ENCODE measurements at places on chromosomes 7 and 10.

GRCh38 chr7:20828947-20829346 lies 42.3 kb upstream of the SP8 start:
- DNase-seq, result no peak

DNA sequence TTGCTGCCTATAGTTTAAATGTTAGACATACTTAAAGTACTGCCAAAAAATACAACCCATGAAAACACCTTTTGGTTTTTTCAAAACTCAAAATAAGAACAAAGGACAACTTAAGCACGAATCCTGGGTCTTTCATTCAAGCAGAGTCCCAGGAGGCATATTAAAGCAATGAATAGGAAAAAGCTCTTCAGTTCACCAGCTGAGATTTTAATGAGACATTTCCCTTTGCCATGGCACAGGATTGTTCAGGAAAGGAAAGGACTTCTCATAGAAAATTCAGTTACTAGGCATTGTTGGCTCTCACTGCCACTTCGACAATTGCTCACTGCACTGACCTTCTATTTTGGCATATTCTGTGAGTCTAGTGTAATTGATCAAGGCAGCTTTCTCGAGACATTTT lies 133.5 kb upstream of the FEZF1 start:
- no peak for DNase-seq

DNA sequence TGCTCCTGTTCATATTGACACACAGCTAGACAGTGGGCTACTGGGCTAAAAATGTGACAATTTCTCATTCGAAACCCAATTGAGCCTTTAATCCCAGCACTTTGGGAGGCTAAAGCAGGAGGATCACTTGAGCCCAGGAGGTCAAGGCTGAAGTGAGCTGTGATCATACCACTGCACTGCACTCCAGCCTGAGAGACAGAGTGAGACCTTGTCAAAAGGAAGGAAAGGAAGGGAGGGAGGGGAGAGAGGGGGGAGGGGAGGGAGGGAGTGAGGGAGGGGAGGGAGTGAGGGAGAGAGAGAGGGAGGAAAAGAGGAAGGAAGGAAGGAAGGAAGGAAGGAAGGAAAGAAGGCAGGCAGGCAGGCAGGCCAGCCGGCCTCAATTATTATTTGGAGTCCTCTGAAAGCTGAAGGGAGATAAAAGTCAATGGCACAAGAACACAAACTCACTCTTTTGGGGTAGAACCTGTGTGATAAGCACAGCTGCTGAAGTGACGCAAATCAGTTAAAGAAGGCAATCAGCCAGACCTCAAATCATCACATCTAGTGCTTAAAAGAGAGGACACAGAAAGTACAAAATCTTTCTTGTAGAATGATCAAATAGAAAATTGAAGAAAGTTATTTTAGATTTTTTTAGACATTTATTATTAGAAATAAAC lies 98.1 kb downstream of the CCDC71L start:
- no peak for DNase-seq

DNA sequence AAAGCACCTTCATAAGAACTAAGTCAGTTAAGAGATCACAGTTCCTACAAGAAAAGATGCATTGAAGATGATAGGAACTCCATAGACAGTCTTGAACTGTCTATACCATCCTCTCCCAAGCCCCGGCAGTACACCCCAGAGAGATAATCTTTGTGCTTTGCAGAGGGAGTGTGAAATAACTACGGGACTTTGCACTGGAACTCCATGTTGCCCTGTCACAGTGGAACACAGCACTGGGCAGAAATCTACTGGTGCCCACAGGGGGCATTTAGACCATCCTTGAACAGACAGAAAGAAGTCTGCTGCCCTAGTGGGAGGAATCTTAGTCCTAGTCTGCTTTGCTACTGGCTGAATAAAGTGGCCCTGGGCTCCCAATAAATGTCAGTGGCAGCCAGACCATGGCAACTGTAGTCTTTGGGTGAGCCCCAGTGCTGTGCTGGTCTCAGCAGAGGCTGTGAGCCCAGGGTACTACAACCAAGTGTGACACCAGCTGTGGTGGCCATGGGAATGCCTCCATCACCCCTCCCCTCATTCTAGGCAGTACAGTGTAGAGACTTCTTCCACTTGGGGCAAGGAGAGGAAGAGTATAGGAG lies 107.7 kb upstream of the TMEM168 start:
- no peak for DNase-seq

DNA sequence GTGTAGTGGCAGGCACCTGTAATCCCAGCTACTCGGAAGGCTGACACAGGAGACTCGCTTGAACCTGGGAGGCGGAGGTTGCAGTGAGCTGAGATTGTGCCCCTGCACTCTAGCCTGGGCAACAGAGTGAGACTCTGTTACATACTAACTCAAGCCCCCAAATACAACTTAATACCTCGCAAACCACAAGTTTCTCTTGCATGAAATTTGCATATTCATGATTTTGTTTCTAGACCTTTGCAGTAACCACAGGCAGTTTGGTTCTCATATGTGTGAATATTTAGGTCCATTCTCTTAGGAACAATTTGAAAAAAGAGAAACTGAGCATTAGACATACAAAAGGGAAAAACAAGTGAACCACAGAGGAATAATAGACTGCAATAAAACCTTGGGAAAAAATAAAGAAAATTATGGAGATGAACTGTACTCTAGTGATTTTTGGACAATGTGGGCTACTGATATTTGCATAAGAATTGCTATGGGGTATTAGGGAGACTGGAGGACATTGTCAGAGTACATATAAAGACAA lies 77.0 kb downstream of the ZNF277 start:
- DNase-seq, result no peak

DNA sequence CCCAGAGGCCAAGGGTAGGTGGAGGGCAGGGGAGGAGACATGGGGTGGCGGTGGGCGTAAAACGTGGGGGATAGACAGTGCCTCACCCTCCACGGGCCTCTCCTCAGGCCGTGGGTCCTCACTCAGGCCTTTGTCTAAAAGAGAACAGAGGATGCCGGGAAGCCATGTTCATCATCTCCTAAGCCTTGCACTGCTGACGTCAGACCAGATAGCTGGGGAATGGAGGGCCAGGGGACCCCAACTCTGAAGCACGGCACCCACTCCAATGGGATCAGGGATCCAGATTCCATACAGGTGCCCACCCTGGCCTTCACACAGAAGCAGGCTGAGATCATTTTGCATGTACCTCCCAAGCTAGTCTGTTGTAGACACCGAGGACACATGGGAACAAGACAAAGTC lies 83.4 kb upstream of the TMEM248 start:
- no peak for DNase-seq

DNA sequence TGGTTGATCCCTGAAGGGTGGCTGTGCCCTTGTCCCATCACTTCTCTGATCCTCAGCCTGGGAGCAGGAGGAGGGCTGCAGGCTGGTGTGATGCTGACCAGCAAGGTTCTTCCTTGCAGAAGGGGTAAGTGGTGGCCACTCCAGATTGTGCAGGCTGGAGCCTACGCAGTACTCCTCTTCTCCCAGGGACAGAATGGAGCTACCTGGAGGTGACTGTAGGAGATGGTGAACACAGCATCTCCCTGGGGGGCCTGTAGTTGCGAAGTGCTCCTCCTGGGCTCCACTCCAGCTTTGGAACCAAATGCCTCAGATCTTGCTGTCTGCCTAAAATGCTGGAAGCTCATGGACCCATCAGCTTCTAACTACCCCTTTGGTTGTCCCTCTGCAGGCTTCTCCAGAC lies 323.6 kb upstream of the PODXL start:
- no peak for DNase-seq

DNA sequence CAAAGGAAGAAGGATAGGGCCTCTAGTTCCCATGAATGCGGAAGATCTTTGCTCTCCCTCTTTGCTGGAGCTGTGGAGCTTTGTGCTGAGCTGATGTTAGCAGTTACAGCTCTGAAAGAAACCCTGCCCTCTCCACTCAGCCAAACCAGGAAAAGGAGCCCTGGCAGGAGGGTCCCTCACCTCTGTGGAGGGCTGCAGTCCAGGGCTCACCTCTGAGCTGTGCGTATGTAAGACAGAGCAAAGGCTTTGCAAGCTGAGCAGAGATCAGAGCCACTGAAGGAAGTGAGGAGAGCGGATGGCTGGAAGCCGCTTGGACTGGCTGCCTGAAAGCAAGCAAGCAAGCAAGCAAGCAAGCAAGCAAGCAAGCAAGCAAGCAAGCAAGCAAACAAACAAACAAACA lies 84.7 kb downstream of the RAMP3 start:
- no peak for DNase-seq

DNA sequence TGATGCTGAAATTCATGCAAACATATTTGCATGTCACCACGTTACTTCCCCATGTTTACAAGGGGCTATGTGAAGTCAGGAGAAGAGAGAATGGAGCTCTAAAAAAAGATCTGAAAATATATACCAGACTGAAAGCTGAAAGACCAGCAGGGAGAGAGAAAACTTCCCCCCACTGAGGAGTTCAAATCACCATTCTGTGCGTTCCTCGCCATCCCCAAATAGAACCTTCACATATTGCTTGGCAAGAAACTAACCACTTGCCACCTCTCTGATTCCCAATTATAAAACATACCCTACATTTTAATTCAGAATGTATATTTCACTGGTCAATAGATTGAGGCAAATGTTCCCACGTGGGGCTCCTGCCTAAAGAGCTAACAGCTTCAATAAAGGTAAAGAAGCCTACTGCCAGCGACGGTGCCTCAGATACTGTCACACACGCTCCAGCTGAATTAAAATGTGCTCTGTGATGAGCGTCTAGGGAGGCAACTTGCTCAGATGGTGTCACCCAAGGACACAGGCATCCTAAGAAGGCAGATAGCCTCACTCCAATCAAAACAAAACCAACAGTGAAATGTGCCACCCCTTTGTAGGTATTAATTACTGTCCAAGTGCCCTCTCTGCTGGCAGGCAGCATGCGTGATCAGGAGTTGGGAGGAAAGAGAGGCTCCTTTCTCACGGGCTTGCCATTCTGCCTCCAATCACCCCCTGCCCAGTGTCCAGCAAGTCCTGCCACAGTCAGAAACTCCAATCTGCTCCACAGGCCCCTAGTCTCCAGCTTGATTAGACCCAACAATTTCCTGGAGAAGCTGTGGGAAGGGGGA lies 298.2 kb downstream of the GRID1 start:
- DNase-seq, result no peak

GRCh38 chr10:7928536-7928935 lies 110.2 kb downstream of the TAF3 start:
- DNase-seq, result no peak

- DNase-seq, result no peak
Measured at GRCh38 chr7:81439591-81439990, 330.3 kb downstream of the HGF start.

DNA sequence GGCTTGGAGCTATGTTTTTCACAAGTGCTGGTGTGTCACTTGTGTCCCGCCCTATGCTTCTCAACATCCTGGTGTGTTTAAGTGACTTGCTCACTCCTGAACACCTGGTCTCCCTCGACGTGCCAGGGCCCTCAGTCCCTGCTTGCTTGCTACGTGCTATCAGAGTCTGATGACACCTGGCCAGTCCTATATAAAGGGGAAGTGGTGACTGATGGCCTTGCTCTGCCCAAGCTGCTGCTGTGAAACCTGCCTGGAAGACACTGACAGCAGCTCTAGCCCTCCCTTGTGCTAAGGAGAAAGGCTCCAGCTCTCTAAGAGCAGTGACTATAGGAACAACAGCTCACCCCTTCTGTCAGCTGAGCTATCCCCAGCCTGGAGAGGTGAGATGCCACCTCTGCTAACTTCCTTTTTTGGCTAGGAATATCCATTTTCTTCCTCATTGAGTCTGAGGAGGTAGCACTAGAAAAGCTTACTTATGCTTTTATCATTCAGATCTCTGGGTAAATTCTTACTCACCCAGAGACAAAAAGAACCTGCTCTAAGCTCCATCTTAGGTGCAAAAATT lies 77.2 kb upstream of the PLXNA4 start:
- no peak for DNase-seq

GRCh38 chr10:130751851-130752250 lies 559.7 kb downstream of the TCERG1L start:
- DNase-seq, result no peak

DNA sequence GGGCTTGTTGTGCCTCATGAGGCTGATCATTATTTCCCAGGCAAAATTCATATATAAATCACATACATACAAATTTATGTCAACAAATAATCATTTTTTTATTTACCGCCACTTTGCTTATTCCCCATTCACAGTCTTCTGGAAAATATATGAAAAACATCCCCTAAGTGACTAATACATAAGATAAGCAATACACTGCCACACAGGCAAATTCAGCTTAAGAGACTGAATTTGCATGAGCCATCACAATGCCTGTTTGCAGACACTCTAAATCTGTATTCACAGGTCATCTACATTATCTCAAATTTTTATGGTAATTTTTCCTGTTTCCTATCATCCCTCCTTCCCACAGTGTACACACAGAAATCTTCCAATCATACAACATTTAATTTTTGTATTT lies 13.2 kb downstream of the OSBPL3 start:
- DNase-seq, result no peak

GRCh38 chr7:34806831-34807230 lies 148.8 kb downstream of the NPSR1 start:
- no peak for DNase-seq

- DNase-seq, result no peak
Measured at GRCh38 chr7:101129603-101130117, 2.8 kb downstream of the SERPINE1 start.

- no peak for DNase-seq
Measured at GRCh38 chr7:140732416-140732815, 35.9 kb downstream of the NDUFB2 start.

DNA sequence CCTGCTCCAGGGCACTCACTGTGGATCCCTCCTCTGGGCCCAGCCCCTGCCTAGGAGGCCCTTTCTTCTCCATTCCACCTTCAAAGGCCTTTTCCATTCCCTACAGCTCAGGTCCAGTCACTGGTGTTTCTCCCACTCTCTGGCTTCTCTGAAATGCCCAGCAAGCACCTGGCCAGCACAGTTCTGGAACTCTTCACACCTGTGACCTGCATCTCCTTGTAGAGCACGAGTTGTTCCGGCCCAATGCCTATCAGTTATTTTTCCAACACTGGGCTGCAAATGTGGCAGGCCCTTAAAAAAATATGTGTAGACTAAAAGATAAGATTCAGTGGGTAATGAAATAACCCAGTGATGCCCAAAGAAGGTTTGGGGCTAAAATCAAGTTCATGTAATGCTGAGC lies 87.1 kb downstream of the PRLHR start:
- no peak for DNase-seq

- no peak for DNase-seq
Measured at GRCh38 chr7:73841689-73842066, 638 bp downstream of the METTL27 start.

- peak; percentile 11 for DNase-seq
Measured at GRCh38 chr7:1901431-1902210, 231.5 kb downstream of the ELFN1 start.

DNA sequence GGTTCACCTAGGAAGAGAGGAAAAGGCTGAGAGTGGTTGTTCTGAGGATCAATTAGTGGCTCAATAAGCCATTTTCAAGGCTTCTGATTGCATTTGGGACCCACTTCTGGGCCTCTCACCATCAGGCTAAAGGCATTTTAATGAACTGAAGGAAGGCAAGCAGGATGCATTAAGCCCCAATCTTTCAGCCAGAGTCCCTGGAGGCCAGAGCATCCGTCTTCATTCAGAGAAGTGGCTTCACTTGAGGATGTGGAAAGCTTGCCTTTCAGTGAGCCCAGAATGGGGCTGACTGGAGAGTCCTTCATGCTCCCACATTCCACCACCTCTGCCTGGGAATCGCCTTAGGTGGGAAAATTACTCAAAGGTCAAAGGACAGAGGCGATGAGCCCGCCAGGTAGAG lies 41.8 kb downstream of the COL17A1 start:
- DNase-seq, result peak; percentile 70

- DNase-seq, result peak; percentile 15
Measured at GRCh38 chr7:2008936-2009540, 223.7 kb downstream of the MAD1L1 start.
